ENCODE measurements at places on chromosomes 2 and 18.
A peak's percentile ranks its signal among the peaks of the same experiment; 100 is the strongest.

- DNase-seq = no peak
Measured at GRCh38 chr2:119735565-119735964, 24.2 kb upstream of the PTPN4 start.

DNA sequence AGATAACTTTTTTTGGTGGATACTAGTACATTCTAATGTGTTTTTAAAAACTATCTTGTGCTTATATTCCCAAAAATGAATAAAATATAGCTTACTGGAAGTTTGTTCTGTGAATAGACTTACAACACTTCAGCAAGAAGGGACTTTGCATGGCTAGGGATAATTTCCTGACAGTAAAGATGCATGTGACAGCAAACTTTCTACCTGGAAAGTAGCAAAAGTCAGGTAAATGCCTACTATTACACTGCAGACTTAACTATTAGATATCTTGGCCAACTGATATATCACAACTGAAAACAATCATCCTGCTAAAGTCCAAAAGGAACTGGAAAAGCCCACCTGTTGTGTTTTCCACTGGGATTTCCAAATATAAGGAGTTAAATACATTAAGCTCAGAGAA is 1753.5 kb upstream of the CELF4 start:
- no peak for DNase-seq

- peak; percentile 20 for DNase-seq
Measured at GRCh38 chr18:5546660-5547059, 2.9 kb upstream of the EPB41L3 start.

GRCh38 chr2:150484461-150485021 is 2.9 kb downstream of the RND3 start:
- no peak for DNase-seq

DNA sequence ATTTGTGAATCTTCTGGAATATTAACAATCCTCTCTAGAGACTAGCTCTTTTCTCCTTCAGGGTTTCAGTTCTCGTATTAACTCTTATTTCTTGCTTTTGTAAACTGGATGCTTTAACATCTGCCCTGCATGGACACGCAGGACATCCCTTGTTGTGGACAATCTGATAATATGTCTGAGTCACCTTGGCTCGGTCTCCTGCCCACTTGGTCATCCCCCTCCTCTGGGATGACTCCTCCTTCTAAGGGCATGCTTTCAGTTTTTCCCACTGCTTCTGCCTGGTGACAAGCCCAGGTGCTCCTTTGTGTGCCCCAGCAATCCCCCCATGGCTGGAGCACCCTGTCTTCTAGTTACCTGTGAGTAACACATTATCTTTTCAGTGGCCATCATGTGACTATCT is 460.5 kb downstream of the DSC3 start:
- DNase-seq = no peak

- DNase-seq = no peak
Measured at GRCh38 chr2:164458792-164459191, 162.5 kb downstream of the GRB14 start.

DNA sequence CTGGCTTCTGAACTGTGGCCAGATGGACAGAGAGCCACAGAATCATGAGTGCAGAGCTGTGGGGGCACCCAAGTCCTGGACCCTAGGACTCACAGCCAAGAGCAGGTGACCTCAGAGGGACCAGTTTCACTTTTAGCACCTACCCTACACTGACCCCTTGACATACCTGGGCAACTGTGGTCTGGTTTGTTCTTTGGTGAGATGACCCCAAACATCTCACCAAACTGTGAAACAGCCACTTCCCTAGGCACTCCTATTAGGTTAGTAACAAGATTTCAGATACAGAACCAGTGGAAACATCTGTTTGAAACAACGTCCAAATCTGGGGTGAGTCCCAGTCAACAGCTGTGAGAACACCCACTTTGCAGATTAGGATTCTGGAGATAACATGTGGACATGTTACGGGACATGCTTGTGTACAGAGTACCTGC is 1.9 kb upstream of the ZFP36L2 start:
- no peak for DNase-seq

GRCh38 chr18:56233595-56233994 is 404.8 kb downstream of the TXNL1 start:
- DNase-seq = no peak

DNA sequence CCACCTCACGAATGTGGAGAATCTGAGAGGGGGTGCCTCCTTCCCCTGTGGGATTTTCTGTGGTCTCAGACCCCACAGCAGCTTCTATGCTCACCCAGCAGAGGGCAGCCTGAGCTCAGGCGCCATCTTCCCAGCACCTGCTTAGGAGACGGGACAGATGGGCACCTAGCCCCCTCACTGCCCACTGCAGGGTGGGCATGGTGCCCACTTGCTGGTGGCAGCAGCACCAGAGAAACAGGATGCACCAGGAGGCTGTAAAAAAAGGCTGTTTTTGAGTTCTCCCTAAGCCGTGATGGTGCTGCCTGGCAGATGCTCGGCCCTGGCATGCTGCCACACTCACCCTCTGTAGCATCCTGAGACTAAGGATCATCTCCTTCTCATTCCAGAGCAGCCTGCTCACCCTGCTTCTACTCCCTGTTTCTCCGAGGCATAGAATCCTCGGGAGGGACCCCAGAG is 19.1 kb upstream of the SLC20A1 start:
- DNase-seq = peak; percentile 81

DNA sequence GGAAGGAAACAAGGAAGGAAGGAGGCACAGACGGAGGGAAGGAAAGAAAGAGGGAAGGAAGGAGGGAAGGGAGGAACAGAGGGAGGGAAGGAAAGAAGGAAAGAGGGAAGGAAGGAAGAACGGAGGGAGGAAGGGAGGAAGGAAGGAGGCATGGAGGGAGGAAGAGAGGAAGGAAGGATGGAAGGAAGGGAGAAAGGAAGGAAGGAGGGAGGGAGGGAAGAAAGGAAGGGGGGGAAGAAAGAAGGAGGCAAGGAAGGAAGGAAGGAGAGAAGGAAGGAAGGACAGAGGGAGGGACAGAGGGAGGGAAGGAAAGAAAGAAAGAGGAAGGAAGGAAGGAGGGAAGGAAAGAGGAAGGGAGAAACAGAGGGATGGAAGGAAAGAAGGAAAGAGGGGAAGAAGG is 7.6 kb upstream of the ACOXL start:
- no peak for DNase-seq

DNA sequence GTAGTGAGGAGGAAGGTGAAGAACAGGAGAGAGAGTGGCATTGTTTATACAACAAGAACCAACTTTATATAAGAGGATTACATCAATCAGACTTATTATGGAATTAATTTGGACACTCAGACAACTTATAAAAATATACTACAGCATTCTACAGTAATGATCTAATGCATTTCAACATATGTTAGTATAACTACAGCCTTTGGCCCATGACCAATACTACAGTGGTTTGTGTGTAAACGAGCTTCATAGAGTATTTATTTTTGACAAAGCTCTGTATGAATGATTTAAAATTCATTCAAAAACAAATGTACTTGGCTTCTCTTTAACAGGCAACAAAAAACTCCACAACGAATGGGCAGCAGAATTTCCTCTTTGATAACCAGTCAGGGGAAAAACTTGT is 72.8 kb downstream of the ZNF521 start:
- DNase-seq = no peak

DNA sequence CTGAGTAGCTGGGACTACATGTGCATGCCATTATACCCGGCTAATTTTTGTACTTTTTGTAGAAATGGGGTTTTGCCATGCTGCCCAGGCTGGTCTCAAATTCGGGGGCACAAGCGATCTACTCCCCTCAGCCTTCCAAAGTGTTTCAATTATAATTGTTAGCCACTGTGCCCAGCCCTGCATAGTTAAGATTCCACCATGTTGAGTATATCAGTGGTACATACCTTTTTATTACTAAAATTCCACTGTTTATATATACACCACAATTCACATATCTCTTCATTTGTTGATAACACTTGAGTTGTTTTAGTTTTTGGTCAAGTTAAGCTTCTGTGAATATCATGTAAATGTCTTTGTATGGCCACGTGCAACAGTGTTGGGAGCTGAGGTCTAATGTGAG is 12.8 kb upstream of the FMNL2 start:
- DNase-seq = no peak

- DNase-seq = no peak
Measured at GRCh38 chr18:71998547-71999097, 545.5 kb downstream of the CBLN2 start.

DNA sequence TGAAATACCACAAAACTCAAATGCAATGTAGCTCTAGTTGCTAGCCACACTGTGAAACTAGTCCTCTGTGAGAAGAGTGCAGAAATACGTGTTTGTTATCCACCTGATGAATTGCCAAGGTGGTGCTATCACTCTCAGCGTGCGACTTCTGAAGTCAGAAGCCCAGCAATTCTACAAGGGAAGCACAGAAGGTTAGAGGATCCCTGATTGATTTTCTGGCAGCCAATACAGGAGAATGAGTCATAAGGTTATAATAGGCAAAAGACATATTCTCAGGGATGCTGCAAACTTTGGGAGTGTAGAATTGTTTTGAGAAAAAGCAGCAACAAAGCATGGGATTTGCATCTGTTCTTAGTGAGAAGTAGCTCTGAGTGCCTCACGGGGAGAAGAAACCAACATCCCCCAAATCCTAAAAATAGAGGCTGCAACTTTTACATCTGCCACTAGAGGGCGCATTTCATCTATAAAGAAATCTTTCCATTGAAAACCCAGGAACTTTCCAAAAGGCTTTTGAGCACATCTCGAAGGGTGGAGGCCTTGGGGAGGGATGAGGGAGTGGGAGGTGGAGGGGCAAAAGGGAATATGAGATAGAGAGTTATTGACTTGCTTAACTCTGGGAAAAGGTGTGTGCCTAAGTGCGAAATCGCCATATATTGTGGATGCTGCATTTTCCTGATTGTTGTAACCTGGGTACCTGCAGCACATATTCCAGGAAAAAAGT is 78.0 kb downstream of the TMEM182 start:
- peak; percentile 48 for DNase-seq

DNA sequence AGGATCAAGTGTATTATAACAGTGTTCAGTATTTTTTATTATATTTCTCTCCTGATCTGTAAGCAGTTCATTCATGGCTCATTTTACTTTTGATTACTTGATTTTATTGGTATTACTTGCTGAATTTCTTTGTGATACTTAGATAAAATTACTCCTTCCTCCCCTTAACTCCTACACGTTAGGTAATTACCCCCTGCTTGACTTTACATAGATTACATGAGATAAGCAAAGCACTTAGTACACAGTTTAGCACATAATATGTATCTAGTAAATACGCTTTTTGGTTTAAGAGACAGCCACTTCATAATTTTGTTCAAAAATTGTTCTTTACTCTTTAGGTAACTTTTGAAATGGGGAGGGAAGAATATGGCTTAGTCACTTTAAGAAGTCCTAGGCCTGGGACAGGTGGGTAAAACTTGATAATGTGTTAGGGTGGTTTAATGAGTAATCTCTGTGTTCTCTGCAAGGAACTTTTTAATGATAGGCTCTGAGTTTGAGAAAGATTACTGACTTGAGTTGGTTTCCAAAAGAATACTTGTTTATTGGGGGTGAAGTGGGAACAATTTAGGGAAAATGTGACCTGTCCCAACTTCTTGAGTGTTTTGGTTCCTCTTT is 80.9 kb downstream of the NCOA1 start:
- DNase-seq = no peak

- DNase-seq = no peak
Measured at GRCh38 chr2:154557906-154558305, 140.6 kb upstream of the KCNJ3 start.

- no peak for DNase-seq
Measured at GRCh38 chr18:23386317-23386716, 66.8 kb upstream of the RIOK3 start.

DNA sequence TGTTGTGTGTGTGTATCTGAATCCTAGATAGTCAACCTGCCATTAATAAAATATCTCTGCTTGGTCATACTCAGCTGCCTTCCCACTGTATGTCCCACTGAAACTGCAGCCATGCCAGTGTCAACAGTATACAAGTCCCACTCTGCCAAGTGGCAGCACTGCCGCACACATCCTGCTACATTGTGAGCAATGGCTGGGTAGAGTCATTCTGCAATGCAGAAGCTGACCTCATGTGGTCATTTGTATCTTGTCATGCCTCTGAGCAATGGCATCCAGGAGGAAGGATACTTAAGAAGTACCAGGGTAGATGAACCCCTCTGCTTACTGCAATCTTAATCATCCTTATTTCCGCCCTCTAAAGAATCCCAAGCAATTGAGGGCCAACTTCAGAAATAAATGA is 302.2 kb upstream of the DDX18 start:
- no peak for DNase-seq

DNA sequence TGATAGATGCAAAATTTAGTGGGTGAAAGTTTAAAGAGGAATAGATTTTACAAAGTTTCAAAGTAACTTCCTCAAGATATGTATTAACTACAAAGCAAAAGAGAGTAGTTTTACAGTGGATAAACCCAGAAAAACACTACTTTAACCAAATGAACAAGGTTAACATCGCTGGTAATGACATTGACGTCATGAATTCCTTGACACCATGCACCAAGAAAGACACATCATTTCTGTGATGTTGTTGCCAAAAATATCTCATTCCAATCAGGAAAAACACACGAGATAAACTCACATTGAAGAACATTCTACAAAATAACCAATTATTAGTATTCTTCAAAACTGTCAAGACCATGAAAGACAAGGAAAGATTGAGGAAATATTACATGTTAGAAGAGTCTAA is 605.6 kb upstream of the SETBP1 start:
- no peak for DNase-seq

DNA sequence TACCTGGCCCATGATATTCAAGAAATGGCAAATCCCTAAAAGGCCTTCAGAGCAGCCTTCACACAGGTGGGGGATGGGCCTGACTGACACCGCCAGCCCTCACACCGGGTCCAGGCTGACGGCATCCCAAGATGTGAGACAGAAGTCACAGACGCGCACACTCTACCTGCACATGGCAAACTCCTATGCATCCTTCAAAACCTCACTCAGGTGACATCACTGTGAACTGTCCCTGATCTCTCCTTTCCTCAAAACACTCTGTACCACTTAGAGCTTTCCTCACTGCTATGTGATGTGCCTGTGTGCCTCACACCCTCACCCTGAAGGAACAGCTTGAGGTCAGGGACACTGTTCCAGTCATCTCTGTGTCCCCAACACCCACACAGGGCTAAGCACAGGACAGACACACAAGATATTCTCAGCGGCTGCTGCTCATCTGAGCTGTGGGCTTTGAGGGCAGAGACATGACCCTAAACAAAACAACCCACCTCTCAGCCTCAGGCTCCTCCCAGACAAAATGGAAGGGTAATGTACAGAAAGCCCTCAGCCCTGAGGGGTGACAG is 27.5 kb downstream of the BIN1 start:
- peak; percentile 44 for DNase-seq

GRCh38 chr2:39409697-39410389 is 27.2 kb downstream of the MAP4K3 start:
- DNase-seq = no peak

DNA sequence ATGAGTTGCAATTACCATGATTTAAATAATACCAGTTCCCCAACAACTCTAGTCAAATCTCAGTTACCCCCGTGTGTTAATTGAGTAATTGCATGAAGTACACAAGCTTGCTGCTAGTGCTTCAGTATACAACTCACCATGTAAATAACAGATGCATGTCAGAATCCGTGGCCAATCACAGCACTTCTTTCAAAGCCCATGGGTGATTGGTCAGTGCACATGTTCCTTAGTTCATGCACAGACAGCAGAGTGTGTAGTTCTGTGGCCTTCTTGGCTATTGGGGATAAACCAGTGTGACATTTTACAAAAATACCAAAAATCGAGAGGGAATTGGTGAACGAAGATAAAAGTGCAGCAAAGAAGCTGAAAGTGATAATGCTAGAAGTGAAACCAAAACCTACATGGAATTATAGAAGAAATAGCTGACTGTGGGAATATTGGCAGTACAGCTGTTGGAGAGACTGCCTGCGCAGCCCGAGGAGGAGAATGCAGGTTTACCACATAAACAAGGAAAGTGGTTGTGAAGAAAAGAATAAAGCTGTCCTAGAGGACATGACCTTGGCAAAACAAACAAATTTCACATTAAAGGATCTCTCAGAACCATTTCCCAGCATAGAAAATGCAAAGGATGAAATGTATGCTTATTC is 59.4 kb downstream of the NEDD4L start:
- no peak for DNase-seq
